B cell (primary cell): ENCODE measurements at places on chromosomes 7 and 10. TPM values are rescaled to one million over a fixed set of nuclear protein-coding genes. Genes with fewer than 3 reads are reported as not detected.

PRF1 gene
- polyA plus RNA-seq, result 1.9 and 2.1 TPM in 2 replicates

CUBN gene
- 4.7 and 5.7 TPM in 2 replicates for polyA plus RNA-seq

BTBD16 gene
- polyA plus RNA-seq, result not detected in 2 replicates

UCMA gene
- not detected in 2 replicates for polyA plus RNA-seq

GIMAP4 gene
- polyA plus RNA-seq, result 0.30 and 0.66 TPM in 2 replicates

CCZ1 gene
- polyA plus RNA-seq, result 30.8 and 39.4 TPM in 2 replicates

PRLHR gene
- not detected in 2 replicates for polyA plus RNA-seq

AASS gene
- polyA plus RNA-seq, result 2.1 and 4.7 TPM in 2 replicates

ZPBP gene
- polyA plus RNA-seq, result 0.55 TPM in 1 of 2 replicates, not detected in the other

ZNF804B gene
- not detected in 2 replicates for polyA plus RNA-seq

SMNDC1 gene
- 12.1 and 26.6 TPM in 2 replicates for polyA plus RNA-seq

ANKRD30A gene
- polyA plus RNA-seq, result not detected in 2 replicates

TET1 gene
- 0.30 and 0.45 TPM in 2 replicates for polyA plus RNA-seq

BLOC1S2 gene
- 48.7 and 70.9 TPM in 2 replicates for polyA plus RNA-seq

FKBP6 gene
- not detected in 2 replicates for polyA plus RNA-seq

ZNF488 gene
- polyA plus RNA-seq, result not detected in 2 replicates

BMPER gene
- polyA plus RNA-seq, result not detected in 2 replicates

TSPAN15 gene
- polyA plus RNA-seq, result 0.13 and 0.27 TPM in 2 replicates

PPP1R17 gene
- polyA plus RNA-seq, result not detected in 2 replicates

SCART1 gene
- 3.0 and 4.1 TPM in 2 replicates for polyA plus RNA-seq

MYH16 gene
- not detected in 2 replicates for polyA plus RNA-seq

AEBP1 gene
- 20.2 and 36.1 TPM in 2 replicates for polyA plus RNA-seq

HECTD2 gene
- polyA plus RNA-seq, result 2.4 and 2.9 TPM in 2 replicates

DRGX gene
- not detected in 2 replicates for polyA plus RNA-seq

OPN4 gene
- not detected in 2 replicates for polyA plus RNA-seq

OPALIN gene
- not detected in 2 replicates for polyA plus RNA-seq

INHBA gene
- not detected in 2 replicates for polyA plus RNA-seq

OR9A4 gene
- polyA plus RNA-seq, result not detected in 2 replicates

NRG3 gene
- polyA plus RNA-seq, result 0.06 TPM in 1 of 2 replicates, not detected in the other

HERPUD2 gene
- 41.6 and 62.2 TPM in 2 replicates for polyA plus RNA-seq

OR13A1 gene
- polyA plus RNA-seq, result 5.8 and 8.2 TPM in 2 replicates

VPS37D gene
- polyA plus RNA-seq, result 0.10 and 0.43 TPM in 2 replicates

RAPGEF5 gene
- 1.5 and 2.4 TPM in 2 replicates for polyA plus RNA-seq

KNDC1 gene
- 0.45 and 0.46 TPM in 2 replicates for polyA plus RNA-seq

FAM24A gene
- polyA plus RNA-seq, result not detected in 2 replicates

ATOH7 gene
- polyA plus RNA-seq, result not detected in 2 replicates

PANK1 gene
- 0.31 and 0.46 TPM in 2 replicates for polyA plus RNA-seq

CTAGE15 gene
- 0.03 TPM in 1 of 2 replicates, not detected in the other for polyA plus RNA-seq

TMEM106B gene
- 6.8 and 8.4 TPM in 2 replicates for polyA plus RNA-seq

GRM3 gene
- not detected in 2 replicates for polyA plus RNA-seq

SP8 gene
- not detected in 2 replicates for polyA plus RNA-seq
